ENCODE measurements at places on chromosomes 1 and 21.
A peak's percentile ranks its signal among the peaks of the same experiment; 100 is the strongest.

DNA sequence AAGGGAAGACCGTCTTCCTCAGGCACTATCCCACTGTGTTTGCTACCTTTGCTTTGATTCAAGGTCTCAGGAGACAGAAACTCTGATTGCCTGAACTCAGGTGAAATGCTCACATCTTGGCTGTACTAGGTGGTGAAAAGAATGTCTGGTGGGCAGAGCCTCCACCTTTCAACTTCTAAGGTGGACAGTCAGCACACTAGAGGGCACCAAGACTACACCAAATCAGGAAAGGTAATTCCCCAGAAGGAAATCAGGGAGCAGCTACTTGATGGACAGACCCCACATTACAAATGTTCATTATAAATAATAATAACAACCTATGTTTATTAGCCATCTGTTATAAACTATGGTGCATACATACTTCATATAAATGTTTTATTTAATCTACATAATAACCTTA lies 220.9 kb downstream of the ATG4C start:
- DNase-seq, result no peak

GRCh38 chr1:177411381-177411780 lies 240.6 kb downstream of the BRINP2 start:
- no peak for DNase-seq

DNA sequence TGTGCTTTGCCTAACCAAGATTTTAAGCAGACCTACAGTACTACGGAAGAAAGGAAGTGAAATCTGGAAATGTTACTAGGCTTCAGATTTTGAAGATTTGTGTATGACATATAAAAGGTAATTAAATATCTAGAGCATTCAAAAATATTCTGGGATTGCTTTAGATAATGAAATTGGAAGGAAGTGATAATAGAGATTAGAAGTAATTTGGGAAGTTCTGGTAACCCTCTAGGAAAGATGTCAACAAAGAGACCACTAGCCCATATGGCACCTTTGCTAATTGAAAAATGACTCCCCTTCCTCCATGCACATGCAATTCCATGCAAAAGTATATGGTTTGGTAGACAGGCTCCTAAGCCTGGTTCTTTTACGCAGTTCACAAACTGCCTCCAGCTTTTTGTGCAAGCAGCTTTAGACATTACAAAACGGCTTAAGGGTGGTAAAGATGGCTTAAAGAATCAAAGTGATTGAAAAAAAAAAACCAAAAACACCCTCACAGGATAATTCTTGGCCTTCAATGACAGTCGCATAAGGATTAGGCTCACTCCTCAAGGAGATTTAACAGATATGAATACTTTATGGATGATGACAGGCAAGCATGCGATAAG lies 81.8 kb downstream of the LRRC7 start:
- DNase-seq, result no peak

GRCh38 chr1:85174503-85174902 lies 26.3 kb downstream of the SYDE2 start:
- DNase-seq, result no peak

- DNase-seq, result peak; percentile 72
Observed at GRCh38 chr1:219990782-219991510, 55.4 kb downstream of the EPRS1 start.

GRCh38 chr1:35863881-35864625 lies 19.0 kb upstream of the AGO1 start:
- no peak for DNase-seq

DNA sequence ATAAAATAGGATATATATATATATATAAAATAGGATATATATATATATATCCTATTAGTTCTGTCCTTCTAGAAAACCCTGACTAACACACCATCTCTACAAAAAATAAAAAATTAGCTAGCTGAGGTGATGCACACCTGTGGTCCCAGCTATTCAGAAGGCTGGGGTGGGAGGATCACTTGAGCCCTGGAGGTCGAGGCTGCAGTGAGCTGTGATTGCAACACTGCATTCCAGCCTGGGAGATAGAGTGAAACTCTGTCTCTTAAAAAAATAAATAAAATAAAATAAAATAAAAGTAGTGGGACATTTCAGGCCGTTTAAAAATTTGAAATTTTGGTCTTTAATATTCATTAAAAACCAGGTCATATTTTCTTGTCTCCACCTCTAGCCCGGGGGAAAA lies 4.2 kb upstream of the RRP1 start:
- no peak for DNase-seq

GRCh38 chr1:52268372-52268771 lies 97.6 kb downstream of the CC2D1B start:
- peak; percentile 28 for DNase-seq

GRCh38 chr1:195831789-195832188 lies 776.5 kb downstream of the KCNT2 start:
- no peak for DNase-seq

GRCh38 chr1:89844241-89844807 lies 23.5 kb downstream of the LRRC8D start:
- no peak for DNase-seq

- no peak for DNase-seq
Observed at GRCh38 chr1:236072001-236072400, 7.1 kb upstream of the NID1 start.

GRCh38 chr1:1857096-1857703 lies 33.7 kb downstream of the GNB1 start:
- DNase-seq, result no peak

DNA sequence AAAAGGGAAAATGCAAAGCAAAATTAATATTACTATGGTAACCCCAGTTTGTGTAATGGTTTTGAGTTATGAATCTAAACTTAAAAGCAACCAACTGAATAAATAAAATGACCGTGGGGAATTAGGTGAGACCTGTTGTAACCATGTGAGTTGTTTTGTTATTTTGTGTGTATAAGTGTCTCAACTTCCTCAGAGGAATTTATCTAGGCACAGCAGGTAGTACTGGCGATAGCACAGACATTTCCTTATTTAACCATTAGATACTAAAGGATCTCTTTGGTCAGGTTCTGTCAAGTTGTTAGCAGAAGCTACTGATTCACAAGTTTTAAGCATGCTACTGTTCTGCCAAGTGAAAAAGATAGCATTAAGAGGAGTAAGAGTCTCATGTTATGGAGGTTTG lies 39.3 kb upstream of the LRRC7 start:
- peak; percentile 57 for DNase-seq

GRCh38 chr1:178552856-178553255 lies 39.9 kb downstream of the TEX35 start:
- no peak for DNase-seq

DNA sequence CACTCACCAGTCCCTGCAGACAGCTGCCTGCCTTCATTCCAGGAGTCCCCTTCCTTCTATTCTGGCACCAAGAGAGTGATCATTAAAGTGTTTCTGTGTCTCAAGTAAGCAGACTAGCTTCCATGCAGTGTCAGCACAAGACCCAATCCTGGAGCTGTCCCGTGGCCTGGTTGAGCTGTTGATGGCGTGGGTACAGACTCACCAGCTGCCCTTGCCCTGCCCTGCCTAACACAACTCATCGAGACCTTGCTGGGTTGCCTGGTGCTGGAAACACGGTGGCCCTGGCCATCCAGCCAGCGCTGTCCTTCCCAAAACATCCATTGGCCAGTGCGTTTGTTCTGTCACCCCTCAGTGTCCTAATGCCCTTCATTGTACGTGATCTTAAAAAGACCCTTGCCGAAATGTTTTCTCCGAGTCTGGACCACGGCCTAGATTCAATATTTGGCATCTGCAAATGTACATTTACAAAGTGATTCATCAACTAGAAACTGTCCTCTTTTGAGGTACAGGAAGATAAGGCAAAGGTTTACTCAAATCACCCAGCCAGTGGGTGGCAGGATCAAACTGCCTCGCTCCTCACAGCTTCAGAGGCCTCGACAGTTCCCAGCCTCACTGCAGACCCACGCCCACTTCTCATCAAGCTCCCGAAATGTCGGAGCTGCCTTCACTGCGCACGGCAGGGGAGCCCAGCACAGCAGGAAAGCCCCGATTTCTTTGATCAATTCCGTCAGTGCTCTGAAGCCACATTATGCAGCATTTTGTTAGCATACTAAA lies 494.2 kb downstream of the KIF26B start:
- DNase-seq, result peak; percentile 3

DNA sequence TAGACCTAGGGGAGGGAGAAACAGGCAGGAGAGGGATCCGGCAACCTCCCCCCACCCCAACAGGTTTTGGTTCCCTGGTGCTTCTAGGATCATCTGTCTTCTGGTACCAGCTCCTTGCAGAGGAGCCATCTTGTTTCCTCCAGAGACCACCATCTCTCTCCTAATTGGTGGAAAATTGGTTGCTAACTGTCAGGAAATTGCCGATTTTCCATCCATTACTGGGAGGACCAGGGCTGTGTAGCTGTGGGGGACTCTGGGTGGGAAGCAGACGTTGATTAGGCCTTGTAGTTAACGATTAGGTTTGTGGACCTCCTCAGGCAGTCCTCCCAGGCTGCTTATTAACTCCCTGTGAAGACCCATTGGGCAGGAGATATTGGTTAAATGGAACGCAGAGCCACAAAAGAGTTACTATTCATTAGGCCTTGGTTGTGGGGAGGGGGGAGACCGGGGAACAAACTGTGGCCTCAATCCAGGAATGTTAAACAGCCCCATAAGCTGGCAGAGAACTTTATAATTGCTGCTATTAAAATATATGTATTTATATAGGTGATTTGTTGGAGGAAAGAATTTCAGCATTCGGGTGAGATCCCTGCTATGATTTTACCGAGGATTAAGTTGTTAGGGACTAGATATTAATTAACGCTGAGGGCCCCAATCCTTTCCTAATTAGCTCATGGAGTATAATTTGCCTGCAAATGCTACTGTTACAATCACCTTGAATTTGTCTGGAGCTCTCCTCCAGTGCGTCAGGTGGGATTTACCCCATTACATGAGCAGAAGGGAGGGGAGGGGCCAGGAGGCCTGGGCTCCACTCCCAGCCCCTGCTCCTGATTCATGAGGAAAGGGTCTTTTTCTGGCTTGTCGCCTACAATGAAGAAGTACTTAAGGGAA lies 61.2 kb upstream of the TRABD2B start:
- no peak for DNase-seq
